ENCODE measurements at places on chromosomes 7 and 10.

GRCh38 chr7:25716421-25716820 is 435.6 kb upstream of the NFE2L3 start:
- no peak for DNase-seq

DNA sequence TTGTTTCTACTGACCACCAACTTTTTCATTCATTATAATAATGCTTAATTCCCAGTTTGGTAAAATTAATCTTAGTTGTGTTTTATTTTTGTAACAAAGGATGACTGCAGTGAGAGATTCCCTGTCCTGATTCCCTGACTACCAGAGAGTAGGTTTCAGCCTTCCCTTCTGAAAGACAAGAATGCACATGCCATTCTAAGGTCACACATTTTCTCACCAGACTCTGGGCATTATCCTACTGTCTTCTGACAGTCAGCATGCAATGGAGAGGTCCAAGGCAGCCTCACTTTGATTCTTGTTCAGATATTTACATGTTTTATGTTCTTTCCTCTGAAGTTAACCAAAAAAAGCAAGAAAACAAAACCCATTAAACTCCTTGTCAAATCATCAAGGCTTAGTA is 372.7 kb upstream of the CDC14C start:
- DNase-seq = no peak

GRCh38 chr10:120360571-120360970 is 96.5 kb upstream of the PLPP4 start:
- DNase-seq = no peak

DNA sequence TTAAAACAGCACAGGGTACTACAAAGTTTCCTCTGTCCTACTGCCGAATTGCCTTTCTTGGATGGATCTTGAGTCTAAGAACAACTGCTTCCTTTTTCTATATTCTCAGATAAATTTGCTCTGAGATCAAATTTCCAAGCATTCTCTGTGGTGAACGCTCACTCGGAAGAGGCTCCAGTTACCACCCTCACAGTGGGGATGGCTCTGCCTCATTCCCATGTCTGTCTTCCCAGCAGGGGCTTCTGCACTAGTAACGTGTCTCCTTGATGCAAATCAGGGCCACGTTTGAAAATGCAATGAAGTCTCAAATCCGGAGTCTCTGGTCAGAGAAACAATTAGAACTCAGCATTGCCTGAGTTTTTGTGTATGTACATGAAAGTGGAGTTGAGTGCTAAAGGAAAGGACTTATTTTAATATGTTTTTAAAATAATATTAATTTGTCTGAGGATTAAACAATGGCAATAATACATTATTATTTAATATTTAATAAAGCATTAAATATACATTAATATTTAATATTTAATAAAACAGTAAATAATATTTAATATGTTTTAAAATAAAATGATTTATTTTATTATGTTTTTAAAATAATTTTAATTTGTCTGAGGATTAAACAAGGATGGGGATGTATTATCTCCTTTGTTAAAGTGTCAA is 61.8 kb downstream of the INHBA start:
- no peak for DNase-seq

DNA sequence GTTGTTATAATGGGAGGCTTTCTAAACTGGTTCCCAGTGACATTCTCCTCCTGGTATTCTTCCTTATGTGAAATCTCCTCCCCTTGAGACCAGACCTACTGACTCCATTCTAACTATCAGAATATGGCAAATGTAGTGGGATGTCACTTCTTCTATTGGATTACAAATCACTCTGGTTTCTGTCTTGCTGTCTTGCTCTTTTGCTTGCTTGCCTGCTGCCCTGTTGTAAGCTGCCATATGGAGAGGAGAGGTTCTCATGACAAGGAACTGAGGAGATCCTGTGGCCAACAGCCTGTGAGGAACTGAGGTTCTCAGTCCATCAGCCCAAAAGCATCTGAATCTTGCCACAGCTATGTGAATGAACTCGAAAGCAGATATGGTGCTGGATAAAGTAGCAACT is 4.7 kb upstream of the NRCAM start:
- DNase-seq = no peak

- no peak for DNase-seq
Observed at GRCh38 chr7:711922-712380, 14.5 kb upstream of the DNAAF5 start.

GRCh38 chr7:1741751-1742554 is 71.9 kb downstream of the ELFN1 start:
- DNase-seq = no peak

- DNase-seq = no peak
Observed at GRCh38 chr7:136086712-136087111, 109.6 kb upstream of the MTPN start.

DNA sequence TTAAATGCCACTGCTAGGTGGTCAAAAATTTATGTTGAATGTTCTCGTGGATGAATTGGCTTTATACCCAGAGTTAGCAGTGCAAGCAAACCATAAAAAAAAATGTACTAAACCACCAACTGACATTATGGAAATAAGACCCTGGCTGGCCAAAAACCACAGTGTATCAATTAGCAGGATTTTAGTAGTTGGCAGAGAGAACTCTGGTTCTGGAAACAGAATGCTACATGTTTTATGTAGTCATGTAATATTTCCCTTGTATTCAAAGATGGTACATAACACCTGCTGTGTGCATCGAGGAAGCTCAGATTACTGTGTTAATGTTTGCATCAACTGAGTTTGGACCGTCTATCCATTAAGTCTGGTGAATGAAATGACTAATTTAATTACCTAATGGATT is 618.5 kb downstream of the CCSER2 start:
- no peak for DNase-seq

DNA sequence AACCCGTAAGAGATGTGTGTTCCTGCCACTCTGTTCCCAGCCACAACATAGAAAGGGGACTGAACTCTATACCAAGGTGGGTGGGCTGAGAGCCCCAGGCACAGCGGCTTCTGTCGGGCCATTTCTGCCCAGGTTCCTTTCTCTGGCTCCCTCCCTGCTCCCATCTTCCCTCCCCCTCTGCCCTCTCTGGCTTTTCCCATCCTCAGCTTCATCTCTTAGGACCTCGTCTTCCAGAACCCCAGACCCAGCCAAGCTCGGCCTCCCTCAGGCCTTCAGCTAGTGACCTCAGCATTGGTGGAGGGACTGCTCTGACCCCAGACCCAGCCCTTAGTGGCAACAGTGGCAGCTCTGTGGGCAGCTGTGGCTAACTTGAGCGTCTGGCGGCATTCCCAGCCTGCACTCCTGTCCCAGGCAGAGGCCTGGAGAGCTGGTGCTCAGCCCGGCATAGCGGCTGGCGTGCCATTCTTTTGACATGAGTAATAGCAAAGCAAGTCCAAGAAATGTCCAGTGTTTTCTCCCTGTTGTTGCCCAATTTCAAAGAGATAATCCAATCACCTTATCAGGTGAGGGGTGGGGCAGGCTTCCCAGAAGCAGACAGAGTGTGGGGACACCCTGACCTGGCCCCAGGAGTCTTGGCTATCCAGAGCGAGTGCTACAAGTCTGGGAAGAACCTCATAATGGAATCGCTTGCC is 15.9 kb downstream of the PTPRE start:
- no peak for DNase-seq

- DNase-seq = no peak
Observed at GRCh38 chr7:137576481-137576880, 232.9 kb upstream of the PTN start.

DNA sequence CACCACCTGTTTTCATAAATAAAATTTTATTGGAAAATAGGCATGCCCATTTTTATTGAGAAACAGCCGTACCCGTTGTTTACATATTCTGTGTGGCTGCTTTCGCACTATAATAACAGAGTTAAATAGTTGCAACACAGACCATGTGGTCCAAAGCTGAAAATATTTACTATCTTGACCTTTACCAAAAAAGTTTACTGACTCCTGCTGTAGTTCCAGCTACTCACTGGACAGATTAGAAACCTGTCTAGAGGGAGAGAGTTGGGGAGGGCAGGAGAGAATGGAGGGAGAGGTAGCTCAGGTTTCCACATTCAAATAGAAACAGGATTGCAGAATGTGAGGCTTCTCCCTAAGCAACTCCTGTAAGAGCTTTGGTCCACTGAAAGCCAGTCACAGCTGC is 55.1 kb upstream of the GLCCI1 start:
- no peak for DNase-seq

DNA sequence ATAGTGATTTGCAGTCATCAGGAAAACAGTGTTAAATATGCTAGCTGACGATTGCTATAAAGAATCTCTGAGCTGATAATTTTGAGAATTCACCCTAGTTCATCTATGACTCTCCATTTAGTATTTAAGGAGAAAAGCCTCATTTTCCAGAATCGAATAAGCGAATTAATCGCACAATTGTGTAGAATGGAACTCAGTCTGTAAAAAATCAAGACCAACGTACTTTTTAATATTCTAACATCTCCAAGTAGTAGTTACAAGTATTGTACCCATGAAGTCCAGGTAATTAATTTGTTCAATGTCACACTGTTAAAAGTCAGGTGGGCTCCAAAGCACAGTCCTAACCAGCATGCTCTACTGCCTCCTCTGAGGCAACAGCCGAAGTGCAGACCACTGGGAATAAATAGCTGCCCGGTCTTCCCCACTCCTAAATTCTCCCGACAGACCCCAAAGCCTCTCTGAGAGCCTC is 380 bp upstream of the AGBL3 start:
- DNase-seq = no peak

GRCh38 chr7:124059375-124059774 is 26.5 kb upstream of the TMEM229A start:
- DNase-seq = no peak

GRCh38 chr7:84484502-84485079 is 290.0 kb upstream of the SEMA3A start:
- no peak for DNase-seq

GRCh38 chr10:72756674-72757385 is 64.9 kb downstream of the MCU start:
- no peak for DNase-seq

GRCh38 chr10:62506371-62506770 is 132.2 kb downstream of the ZNF365 start:
- DNase-seq = no peak

DNA sequence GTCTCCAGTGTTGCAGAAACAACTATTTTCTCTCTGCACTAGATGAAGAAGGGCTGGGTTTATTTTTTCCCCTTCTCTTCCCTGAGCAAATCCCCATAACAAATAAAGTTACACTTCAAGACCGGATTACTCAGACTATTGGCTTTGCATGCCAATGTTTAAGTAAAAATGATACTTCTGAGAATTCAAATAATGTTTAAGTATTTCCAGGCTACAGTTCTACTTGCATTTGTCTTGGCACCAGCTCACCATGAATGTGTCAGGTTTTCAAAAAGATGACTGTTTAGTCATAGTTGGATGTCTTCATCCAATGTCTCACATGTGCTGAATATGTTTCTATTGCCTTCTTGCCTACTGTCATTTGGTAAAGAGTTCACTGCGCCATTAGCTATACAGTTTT is 912.6 kb downstream of the GATA3 start:
- DNase-seq = no peak

DNA sequence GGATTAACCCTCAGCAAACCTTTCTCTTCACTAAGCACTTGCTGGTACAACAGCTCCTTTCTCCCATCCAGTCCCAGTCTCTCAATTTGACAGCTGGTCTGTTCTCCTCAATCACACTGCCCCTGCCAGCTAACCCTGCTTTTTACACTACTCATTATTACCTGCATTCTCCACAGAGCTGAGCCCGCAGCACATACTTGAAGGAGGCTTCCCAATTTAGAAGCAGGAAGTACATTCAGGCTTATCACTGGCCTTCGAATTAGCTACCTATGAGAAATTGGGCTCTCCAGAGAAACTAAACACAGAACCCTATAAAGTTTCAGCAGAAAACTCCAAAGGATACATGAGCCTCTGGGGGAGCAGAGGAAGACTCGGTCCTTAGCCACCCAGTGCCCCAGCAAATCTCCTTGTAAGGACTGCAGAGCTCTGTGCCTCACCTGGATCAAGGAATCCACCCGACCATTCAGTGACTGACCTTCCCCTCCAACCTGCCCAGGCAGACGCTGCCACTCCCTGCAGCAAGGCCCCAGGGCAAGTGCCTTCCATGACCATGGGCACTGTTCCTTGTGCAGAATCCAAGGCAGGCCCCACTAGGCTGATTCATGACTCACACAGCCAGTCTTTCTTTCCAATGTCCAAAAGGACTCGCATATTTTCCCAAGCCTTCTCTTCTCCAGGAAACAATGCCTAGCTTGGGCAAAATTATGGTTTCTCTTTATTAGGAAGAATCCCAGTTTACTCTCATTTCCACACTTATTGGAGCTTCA is 68.0 kb downstream of the VOPP1 start:
- no peak for DNase-seq

DNA sequence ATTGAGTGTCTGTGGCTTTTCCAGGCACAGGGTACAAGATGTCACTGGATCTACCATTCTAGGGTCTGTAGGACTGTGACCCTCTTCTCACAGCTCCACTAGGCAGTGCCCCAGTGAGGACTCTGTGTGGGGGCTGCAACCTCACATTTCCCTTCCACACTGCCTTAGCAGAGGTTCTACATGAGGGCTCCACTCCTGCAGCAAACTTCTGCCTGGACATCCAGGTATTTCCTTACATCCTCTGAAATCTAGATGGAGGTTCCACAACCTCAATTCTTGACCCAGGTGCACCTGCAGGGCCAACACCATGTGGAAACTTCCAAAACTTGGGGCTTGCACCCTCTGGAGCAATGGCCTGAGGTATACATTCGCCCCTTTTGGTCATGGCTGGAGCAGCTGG is 183.7 kb downstream of the KCND2 start:
- DNase-seq = no peak

GRCh38 chr7:112014347-112014746 is 191.9 kb downstream of the DOCK4 start:
- no peak for DNase-seq

DNA sequence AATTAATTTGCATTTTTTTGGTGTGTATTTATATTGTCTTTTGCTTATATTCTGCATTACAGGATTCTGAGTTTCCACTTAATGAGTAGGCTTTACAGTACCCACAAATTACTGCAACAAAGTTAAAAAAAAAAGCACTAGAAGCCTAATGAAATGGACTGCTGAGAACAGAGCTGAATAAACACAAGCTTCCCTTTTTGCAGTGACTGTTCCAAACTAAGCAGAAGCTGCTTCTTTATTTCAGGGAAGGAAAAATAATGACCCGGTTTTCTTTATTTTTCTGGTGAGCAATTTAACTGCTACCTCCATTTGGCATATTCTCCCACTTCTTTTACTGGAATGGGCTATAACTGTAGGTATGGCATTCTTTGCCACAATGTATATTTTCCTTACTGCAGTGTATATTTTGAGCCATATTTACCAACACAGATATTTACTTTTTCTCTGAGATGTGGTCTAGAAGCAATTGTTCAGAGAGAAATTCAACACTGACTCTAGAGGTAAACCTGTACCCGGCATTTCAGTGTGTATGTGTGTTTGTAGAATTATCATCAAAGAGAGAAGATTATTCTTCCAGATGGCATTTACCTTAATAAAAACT is 56.9 kb downstream of the HDAC9 start:
- DNase-seq = no peak

- no peak for DNase-seq
Observed at GRCh38 chr10:19745672-19746071, 70.6 kb upstream of the PLXDC2 start.

- DNase-seq = no peak
Observed at GRCh38 chr7:122467661-122468449, 163.3 kb upstream of the FEZF1 start.

GRCh38 chr7:113730309-113730955 is 188.4 kb downstream of the PPP1R3A start:
- DNase-seq = no peak

All from type B pancreatic cell (in vitro differentiated cells).